ENCODE measurements at places on chromosomes 6 and 20. TPM values are rescaled to one million over a fixed set of nuclear protein-coding genes. Genes with fewer than 3 reads are reported as not detected.

GRCh38 chr20:19652591-19653026 is 105.4 kb upstream of the RIN2 start:
- DNase-seq, result no peak

The PRKN gene
- 0.56 TPM for total RNA-seq

GRCh38 chr20:44603327-44603726 is 20.9 kb downstream of the PKIG start:
- DNase-seq, result no peak

The WFDC2 gene
- total RNA-seq, result 0.56 TPM

The C6orf118 gene
- total RNA-seq, result not detected

- no peak for DNase-seq
Measured at GRCh38 chr6:136764517-136764993, 27.7 kb downstream of the MAP3K5 start.

- peak; percentile 8 for DNase-seq
Measured at GRCh38 chr6:80523531-80523997, 417.1 kb downstream of the BCKDHB start.

The BHLHE23 gene
- not detected for total RNA-seq

DNA sequence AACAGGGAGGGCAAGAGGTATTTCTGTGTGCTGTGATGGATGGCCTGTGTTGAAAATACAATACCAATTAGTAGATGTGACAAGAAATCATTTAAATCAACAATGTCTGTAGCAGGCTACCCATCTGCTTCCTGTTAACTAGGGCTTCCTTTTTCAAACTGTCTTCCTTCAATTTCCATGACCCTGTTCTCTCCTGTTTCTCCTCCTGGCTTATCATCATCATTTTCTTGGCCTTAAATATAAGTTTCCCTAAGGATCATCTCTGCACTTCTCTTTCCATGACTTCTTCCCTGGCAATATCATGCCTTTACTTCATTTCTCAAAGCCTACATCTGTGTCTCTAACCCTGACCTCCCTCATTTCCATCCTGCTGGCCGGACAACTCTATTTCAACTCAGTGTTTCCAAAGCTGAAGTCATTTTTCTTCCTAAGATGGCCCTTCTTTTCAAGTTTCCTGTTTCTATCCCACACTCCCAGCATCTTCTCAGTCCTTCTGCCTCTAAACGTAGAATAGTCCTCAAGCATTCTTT is 18.2 kb downstream of the ZC2HC1B start:
- no peak for DNase-seq

GRCh38 chr20:59035381-59035780 is 3.2 kb upstream of the ATP5F1E start:
- no peak for DNase-seq

The HLA-F gene
- 229 TPM for total RNA-seq

- peak; percentile 5 for DNase-seq
Measured at GRCh38 chr6:106973836-106974335, 643 bp downstream of the CD24 start.

DNA sequence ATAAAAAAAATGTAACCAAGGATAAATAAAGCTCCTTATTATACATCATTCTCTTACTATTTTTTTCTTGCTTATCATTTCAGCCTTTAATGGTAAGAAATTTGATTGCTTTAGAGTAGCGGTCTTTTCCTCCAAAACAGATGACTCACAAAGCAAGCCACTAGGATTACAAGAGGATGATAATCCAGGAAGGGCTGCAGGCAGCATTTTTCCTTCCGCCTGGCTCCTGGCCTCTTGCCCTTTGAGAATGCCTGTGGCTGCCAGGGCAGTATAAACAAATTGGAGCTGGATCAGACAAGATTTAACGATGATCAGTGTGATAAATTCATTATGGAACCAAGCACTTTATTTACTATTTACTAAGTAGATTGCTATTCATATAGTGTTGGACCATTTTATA is 9.7 kb upstream of the FBXL4 start:
- DNase-seq, result no peak
